Kidney (tissue), 22 donors: ENCODE measurements at places on chromosomes 12 and 14.

GRCh38 chr12:56838621-56839488, 75.7 kb downstream of the HSD17B6 start:
- DNase-seq = no peak

- no peak for DNase-seq
These were observed 91.5 kb downstream of the UNC79 start for GRCh38 chr14:93522221-93522620.

- DNase-seq = no peak
These were observed 145.8 kb upstream of the TMPO start for GRCh38 chr12:98369581-98369980.

DNA sequence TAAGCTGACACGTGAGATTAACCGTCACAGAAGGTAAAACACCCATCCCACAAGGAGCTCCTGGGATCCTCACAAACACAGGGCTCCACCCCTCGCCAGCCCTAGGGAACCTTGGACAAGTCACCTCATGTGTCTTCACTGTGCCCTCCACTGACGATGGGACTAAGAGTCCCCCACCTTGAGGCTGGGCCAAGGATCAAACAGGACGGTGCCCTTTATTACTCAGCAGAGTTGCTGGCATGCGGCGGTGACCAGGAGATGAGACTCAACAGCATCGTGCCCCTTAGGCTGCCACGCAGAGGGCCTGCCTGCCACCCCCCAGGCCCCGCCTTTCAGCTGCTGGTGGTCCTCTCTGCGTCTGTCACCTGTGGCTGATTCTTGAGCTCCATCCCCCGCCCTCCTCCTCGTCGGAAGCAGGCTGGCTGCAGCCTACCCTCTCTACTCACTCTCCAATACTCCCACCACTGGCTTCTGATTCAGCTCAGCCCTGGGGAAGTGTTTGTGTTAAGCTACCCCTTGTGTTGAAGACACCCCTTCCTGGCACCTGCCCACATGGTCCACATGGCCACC, 105.2 kb downstream of the DICER1 start:
- DNase-seq = peak; percentile 31

GRCh38 chr14:68955164-68955850, 23.8 kb downstream of the ACTN1 start:
- DNase-seq = no peak

DNA sequence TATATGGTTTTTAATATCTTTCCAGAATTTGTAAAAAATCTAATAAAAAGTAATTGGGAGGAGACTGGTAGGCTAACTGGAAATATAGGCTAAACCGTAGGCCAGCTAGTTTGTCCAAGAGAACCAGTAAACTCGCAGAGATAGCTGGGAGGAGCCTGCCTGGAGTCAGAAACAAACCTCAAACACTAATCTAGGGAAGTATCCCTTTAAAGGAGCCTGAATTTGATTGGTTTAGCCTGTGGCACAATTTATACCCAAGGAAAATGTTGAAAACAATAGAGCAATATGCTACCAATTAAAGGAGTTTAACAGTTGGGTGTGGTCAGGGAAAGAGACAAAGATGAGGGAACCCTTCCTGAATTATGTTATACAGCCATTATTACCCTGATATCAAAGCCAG, 109.6 kb downstream of the EML5 start:
- DNase-seq = no peak

DNA sequence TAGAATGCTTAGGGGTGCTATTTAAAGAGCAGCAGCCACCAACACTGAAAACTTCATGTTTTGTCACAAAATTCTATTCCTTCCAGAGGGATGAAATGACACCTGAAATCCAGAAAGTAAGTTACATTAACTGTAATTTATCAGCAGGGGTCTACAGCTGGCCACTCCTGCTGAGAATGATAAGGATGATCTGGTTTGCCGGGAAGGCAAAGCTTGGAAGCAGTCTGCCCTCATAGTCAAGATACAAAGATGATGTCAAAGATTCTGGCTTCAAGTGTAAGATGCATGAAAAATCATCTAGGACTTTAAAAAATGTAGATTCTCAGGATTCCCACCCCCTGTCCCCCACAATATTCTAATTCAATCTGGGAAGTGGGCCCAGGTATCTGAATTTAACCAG, 58.4 kb downstream of the DCAF5 start:
- DNase-seq = no peak

DNA sequence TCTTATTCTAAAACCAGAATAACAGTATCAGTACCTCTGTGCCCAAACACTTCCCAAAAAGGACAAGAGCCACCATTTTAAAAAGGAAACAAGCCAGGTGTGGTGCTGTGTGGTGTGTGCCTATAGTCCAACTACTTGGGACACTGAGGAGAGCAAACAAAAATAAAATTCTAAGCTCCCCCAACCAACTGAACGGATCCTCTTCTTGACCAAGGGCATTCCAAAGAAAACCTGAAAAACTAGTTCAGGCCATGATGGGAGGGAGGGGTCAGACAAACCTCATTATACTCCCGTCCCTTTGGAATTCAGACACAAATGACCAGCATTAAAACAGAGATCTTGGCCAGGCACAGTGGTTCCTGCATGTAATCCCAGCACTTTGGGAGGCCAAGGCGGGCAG, 20.5 kb downstream of the SLC11A2 start:
- peak; percentile 69 for DNase-seq

DNA sequence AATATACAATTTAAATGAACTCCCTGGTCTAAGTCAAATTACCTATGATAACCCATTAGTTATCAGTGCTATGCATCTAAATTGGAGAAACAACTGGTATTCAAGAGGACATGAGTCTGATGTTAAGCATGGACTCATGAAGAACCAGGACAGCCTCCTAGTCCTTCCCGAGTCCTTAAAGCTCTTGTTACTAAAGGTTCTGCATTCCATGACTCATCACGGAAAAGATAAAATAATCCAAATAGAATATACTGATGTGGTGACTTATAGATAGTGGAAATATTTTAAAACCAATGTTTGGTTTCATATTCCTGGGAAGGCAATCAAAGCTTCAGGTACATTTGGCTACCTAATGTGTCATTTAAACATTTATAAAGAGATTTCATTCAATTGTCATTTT, 117.2 kb upstream of the PMCH start:
- DNase-seq = no peak

- no peak for DNase-seq
These were observed 731 bp upstream of the PCNX4 start for GRCh38 chr14:60090864-60091519.

DNA sequence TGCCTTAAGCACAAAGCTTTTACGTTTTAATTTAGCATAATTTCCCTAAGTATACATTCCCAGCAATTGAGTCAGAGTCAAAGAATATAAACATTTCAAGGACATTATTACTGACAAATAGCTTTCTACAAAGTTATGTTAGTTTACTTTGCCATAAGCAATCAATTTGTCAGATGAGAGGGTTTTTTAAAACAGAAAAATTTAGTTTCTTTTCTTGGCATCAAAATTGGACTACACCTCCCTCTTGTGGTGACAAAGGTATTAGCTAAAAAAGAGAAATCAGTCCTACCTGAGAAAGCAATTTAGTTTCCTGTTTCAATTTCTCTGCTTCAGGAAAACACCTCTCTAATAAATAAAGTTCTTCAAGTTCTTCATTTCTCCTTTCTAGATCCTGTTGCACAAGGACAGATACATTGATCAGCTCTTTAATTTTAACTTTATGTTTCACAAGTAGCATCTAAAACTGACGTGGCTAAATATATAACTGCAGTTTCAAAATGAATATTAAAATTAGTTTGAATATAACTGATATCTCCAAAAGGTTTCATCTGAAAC, 39.9 kb downstream of the DNAI7 start:
- peak; percentile 40 for DNase-seq

DNA sequence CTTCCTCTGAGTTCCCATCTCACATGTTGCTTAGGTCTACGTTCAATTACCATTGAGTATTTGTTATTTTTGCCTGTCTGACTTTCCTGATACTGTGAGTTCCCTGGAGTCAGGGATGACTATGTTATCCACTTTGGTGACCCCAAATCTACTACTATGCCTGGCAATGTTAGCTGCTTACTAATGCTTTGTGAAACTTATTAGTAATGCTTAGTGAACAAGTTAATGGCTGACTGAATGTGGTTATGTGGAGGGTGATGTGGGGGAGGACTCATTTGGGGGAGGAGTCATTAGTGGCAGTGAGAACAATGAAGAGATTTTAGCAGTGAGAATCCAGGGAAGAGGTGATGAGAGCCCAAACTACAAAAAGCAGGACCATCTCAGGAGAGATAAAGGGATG, 121.6 kb downstream of the KTN1 start:
- DNase-seq = peak; percentile 19

DNA sequence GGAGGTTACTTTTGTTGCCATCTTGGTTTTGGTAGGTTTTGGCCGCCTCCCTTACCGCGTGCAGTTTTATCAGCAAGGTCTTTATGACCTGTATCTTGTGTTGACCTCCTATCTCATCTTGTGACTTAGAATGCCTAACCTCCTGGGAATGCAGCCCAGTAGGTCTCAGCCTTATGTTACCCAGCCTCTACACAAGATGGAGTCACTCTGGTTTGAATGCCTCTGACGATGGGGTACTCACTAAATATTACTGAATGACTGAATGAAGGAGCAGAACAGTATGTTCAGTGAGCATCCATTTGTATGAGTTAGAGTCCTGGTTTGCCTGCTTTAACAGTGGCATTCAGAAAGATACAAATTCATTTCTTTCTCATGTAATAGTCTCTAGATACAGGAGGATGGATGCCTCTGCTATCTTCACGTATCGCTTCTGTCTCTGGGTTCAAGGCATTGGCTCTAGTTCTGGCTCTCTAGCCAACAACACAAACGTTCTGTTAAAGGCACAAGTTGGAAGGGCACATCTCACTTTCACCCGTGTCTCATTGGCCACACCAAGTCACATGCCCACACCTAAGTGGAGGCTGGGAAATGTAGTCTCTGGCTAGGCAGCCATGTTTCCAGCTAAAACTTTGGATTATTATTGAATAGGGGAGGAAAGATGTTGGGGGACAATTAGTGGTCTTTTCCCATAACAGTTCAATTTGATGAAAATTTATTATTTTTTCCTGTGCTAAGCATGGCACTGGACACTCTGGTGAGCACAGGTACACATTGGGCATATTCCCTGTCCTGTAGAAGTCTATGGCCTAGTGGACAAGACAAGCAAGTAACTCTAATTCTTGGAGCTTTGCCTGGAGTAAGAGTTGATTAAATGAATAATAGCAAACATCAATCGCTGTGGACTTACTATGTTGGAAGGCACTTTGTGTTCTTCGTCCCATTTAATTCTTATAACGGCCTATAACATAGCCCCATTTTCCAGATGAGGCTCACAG, 75.2 kb upstream of the RPH3A start:
- peak; percentile 6 for DNase-seq

DNA sequence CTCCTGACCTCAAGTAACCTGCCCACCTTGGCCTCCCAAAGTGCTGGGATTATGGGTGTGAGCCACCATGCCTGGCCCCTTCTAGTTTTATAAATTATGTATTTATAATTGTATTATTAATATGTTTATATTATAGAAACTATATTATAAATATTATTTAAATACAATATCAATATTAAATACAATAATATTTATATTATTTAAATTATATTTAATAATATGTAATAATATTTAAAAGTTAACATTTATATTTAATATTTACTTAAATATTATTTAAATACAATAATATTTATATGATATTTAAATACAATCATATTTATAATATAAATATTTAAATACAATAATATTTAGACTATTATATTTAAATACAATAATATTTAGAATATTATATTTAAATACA, 20.0 kb downstream of the SDR9C7 start:
- DNase-seq = no peak
